ENCODE measurements at places on chromosomes 7 and 10. TPM values are rescaled to one million over a fixed set of nuclear protein-coding genes. Genes with fewer than 3 reads are reported as not detected.

GRCh38 chr10:31204090-31204489 is 114.9 kb upstream of the ZEB1 start:
- no peak for DNase-seq

GRCh38 chr7:3762146-3762831 is 461.2 kb downstream of the SDK1 start:
- no peak for DNase-seq

DNA sequence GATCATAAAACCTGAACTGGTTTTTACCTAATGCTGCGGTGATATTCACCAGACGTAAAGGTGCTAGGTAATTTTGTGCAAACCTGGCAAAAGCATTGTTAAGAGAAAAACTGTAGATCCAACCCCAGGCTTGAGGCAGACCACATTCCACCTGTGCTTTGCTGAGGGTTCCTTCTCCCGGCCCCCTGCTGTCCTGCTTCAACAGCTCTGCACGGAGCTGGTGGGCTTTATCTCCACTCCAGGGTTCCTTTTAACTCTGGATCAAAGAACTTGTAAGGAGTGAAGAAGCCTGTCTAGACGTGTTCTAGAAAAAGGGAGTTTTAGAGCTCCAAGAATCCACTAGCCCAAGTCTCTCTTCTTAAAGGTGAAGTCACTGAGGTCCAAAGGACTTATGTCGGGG is 87.5 kb upstream of the NMT2 start:
- no peak for DNase-seq

GRCh38 chr10:83533290-83533689 is 606.0 kb upstream of the GHITM start:
- DNase-seq: no peak

The FAM241B gene
- 1.8 TPM for total RNA-seq
